ENCODE measurements at places on chromosomes 5 and 9.

GRCh38 chr5:56012281-56012963 lies 17.7 kb upstream of the IL6ST start:
- ATAC-seq = peak; percentile 84

GRCh38 chr5:166377756-166378155 lies 1913.7 kb upstream of the WWC1 start:
- ATAC-seq = no peak

- ATAC-seq = no peak
These were observed 28.4 kb downstream of the CSF1R start for GRCh38 chr5:150057996-150058395.

- ATAC-seq = no peak
These were observed 26.6 kb downstream of the MRPL22 start for GRCh38 chr5:154967421-154968024.

DNA sequence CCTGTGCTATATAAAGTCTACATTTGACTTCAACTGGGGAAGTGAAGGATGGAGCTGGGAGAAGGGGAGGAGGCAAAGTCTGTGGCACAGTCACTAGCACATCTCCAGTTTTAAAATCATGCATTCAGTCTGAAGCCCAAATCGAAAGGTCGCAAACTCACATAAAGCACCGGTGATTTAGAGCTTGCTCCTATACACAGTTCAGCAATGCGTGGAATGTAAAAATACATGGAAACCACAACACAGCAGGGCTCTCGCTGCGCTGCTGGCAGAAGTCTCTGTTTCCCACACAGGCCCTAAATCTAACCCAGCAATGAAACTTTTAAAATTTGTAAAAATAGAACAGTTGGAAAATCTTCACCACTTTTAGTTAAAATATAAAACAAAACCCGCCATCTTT lies 68.2 kb downstream of the EBF1 start:
- no peak for ATAC-seq

DNA sequence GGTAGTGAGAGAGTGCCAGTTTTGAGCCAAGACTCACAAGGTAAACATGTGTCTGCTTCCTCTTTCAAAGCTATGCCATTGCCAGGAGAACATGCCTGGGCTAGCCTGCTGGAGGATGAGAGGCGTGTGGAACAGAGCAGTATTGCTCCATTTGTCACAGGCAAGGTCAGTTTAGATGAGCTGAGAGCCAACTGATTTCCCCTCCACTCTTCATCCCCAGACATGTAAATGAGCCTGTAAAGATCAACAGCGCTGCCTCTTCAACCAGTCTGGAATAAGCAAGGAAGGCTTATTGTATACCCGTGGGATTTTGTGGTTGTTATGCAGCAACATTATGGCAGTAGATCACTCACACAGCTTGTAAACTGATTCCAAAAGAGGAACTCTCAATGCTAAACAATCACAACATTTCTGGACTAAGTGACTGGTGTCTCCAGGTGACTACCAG lies 8.2 kb upstream of the GDNF start:
- ATAC-seq = no peak

- no peak for ATAC-seq
These were observed 151.7 kb upstream of the ELL2 start for GRCh38 chr5:96113170-96113939.

DNA sequence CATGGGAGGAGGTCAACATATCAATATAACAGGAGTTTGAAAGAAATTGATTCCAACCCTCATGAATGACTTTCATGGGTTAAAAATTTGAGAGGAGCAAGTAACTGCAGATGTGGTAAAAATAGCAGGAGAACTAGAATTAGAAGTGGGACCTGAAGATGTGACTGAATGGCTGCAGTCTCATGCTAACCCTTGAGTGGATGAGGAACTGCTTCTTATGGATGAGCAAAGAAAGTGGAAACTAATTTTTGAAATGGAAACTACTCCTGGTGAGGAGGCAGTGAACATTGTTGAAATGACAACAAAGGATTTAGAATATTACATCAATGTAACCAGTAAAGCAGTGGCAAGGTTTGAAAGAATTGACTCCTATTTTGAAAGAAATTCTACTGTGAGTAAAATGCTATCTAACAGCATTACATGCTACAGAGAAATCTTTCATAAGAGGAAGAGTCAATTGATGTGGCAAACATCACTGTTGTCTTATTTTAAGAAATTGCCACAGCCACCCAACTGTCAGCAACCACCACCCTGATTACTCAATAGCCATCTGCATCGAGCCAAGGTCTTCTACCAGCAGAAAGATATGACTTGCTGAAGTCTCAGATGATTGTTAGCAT lies 1683.2 kb downstream of the MAT2B start:
- ATAC-seq = no peak

DNA sequence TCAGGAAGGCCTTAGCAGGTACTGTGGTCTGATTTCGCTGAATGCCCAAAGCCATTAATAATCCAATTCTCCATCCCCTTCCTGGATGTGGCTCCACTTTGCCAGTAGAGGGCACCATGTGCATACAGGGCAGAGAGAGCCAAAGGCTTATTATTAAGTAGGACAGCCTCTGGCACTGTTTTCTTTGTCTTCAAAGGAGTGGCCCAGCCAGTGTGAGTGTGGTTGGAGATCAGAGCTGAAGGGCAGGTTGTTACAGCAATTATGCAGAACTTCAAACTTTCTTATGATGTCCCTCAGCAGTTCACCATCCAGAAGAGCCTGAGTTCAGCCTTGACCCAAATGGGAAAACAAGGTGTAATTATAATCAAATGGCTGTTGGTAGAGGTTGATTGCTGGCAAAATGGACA lies 38.6 kb upstream of the CEMIP2 start:
- peak; percentile 95 for ATAC-seq

GRCh38 chr5:2901096-2901495 lies 149.6 kb upstream of the IRX2 start:
- no peak for ATAC-seq

- ATAC-seq = no peak
These were observed 32.2 kb upstream of the TNFAIP8 start for GRCh38 chr5:119323601-119324000.

GRCh38 chr9:5392285-5392684 lies 45.4 kb downstream of the PLGRKT start:
- ATAC-seq = no peak

DNA sequence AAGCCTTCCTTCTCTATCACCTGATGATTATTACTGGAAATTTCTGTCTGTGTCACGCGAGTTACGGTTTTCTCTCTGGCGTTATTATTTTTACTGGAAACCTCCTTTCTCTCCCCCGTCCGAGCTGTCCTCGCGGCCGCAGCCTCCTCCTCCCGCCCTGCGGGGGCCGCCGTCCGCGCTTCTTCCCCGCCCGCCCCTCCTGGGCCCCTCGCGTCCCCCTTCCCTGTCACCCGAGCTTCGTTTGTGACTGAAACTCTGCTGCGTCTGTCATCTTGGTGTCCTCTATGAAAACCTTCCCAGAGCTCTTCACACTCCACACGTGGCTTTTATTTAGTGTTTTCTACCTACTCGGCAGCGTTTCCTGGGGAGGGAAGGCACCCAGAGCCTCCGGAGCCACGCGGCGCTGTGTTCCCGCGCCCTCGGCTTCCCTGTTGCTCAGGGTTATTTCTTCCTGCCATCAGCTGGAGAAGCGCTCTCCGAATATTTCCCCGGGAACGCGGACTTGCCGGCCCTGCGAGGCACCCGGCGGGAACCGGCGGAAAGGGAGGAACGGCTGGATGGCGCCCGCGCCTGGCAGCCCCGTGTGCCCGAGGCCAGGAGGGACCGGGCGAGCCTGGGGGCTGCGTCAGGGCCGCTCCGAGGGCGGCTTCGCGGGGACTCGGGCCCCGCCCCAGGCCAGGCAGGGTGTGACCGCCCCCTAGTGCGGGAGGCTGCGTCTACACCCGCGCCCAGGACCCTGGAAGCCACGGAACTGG lies 33.9 kb downstream of the TRIP13 start:
- peak; percentile 45 for ATAC-seq

DNA sequence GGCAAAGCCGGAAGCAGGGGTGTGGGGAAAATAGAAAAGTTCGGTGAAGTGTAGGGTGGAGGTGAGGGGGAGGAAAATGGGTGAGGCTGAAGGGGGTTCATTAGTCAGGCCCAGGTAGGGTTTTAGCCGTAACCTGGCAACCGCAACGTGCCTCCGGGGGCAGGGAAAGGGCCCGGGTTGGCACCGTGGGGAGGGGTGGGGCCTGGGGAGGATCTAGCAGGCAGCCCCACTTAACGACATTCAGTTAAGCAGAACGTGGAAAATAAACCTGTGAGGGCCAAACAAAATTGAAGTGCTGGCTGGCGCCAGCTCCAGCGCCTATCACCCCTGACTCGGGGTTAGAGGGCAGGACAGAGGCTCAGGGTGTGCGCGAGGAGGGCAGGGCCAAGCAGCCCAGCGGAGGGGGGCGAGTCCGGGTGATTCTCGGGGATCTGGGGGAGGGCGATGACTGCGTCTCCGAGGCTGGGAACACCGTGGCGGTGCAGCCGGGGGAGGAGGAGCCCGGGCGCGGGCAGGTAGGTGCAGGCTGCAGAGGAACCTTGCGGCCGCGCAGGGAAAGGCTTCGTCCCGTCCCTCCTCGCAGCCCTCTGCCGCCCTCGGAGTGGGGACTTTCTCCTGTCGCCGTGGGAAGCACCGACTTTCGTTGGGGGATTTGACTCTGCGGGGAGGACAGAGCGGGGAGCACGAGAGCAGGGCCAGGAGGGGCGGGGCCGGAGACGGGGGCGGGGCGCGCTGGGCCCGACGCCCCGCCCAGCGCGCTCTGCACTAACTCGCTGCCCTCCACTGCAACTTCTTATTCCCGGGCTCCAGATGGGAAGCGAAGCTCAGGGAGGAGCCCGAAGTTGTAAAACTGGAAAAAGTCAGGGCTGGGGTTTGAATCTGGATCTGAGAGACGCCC lies 5.1 kb downstream of the RGS14 start:
- peak; percentile 53 for ATAC-seq

- ATAC-seq = no peak
These were observed 12.9 kb downstream of the PHYHD1 start for GRCh38 chr9:128933731-128934130.

GRCh38 chr9:107638521-107639310 lies 149.1 kb upstream of the KLF4 start:
- ATAC-seq = no peak

GRCh38 chr5:31963358-31964006 lies 210.6 kb downstream of the GOLPH3 start:
- ATAC-seq = no peak

GRCh38 chr5:67610186-67610912 lies 413.8 kb upstream of the CD180 start:
- ATAC-seq = no peak

DNA sequence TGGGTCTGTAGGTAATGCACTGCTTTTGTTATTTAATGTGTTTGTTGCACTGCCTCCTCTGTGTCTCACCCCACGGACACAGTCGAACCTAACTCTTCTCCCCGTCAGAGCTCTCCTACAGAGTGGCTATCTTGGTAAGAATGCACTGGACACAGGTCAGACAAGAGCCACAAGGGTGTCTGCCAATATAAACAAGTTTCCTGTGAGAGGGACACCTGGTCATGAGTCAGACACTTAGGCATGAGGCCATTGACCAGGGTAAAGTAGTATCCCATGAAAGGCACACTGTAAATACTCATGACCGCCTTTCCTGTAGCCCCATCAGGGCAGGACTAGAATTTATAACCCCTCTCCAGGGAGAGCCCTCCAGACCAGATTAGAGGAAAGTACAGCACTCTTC lies 115.5 kb downstream of the SLC12A2 start:
- no peak for ATAC-seq

DNA sequence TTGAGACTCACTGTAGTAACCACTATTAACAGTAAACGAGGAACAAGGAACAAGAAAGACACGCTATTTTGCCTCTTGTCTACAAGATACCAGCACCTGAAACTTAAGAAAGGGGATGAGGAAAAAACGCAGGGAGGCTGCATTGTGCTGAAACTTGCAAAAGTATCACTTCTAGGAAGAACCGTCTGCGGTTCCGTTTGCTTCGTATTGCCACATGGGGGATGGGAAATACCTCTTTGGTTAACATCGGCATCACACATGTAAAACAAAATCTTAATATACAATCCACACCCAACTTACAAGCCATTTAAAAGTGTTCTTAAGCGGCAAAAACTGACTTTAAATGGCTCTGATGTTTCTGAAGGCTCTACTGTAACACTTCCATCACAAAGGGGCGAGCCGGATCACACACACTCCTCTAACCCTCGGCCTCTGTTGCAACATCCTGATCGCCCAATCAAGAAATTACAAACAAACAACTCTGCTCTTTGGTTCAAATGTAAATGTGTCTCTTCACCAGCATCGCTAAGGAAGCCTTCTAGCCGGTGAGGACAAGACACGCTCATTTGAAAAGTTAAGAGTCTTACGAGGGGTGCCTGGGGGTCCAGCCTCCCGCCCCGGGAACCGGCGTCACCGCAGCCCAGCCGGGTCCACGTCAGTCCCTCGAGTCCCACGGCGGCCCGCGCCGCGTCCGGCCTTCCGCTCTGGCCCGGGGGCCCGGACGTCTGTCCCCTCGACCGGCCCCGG lies 621 bp downstream of the SEC16A start:
- ATAC-seq = no peak

DNA sequence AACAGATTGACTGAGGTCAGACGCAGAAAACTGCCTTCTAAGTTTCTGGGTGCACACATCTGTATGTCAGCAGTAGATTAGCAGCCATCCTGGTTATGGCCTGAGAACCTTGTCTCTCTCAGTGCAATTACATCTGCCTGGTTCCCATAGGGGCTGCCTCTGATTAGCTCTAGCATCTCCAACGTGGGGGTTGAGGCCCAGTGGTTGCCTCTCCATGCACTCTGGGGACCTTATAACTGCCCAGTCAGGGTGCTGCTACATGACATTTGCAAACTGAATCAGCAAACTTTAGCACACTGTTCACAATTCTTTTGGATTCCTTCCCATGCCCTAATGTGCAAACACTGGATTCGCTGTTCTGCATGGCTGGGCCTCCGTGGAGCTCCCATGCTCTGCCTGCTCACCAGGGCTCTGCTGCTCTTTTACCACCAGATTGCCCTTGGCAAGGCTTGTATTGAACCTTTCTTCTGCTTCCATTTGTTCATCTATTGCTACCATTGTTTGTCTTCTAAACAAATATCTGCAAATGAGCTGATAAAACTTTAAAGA lies 36.2 kb downstream of the SNX18 start:
- no peak for ATAC-seq

GRCh38 chr5:7828269-7828668 lies 22.7 kb downstream of the CFAP90 start:
- no peak for ATAC-seq
